ENCODE measurements at places on chromosomes 7 and 10.

GRCh38 chr7:107453388-107453787 lies 16.5 kb upstream of the GPR22 start:
- DNase-seq, result no peak

DNA sequence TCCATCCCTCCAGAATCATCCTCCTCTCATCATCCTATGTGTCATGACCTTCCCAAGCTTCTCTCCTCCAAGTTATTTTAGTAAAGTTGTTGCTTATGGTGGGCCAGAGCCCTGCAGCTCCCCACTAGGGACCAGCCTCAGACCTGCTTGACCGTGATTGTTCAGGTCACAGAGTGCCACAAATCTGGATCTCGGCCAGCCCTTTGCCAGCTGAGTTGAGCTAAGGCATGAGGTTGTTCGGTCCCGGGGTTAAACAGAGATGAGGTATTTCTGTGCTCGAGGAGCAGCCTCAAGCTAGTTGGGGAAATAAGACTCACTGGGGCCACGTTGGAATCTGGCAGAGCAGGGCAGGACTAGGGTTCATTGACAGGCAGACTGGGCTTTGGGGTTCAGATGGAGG lies 66.3 kb upstream of the PPIF start:
- no peak for DNase-seq

- no peak for DNase-seq
Observed at GRCh38 chr10:47019155-47020145, 108.2 kb downstream of the PTPN20 start.

DNA sequence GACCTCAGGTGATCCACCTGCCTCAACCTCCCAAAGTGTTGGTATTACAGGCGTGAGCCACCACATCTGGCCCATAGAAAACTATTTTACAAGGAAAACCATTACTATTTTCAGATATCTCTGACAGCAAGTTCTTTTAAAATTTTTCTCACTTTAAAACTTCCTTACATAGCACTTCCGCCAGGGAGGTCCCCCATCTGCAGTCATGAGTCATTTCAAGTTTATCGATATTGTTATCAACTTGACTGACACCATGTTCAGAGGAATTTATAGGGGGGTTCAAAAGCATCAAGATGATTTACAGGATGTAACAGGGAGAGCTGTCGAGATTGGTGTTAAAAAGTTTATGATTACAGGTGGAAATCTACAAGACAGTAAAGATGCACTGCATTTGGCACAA lies 88.8 kb downstream of the NRBF2 start:
- DNase-seq, result peak; percentile 51

GRCh38 chr10:108902619-108903285 lies 1020.6 kb downstream of the XPNPEP1 start:
- no peak for DNase-seq

DNA sequence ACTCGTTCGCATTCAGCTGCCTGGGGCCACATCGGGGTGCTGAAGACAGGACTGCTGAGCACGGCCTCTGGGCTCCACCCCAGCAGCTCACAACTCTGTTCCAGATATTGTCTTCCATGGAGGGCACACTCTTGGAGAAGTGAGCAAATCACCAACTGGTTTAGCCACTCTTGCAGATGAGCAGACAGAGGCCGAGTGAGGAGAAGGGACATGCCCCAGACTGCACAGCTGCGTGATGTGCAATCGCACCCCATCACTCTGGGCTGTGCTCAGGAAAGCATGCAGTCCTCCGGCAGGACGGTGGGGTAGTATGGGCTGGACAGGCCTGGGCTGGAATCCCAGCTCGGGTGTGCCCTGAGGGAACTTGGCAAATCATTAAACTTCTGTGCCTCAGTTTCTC lies 111.6 kb downstream of the FAM53B start:
- no peak for DNase-seq

DNA sequence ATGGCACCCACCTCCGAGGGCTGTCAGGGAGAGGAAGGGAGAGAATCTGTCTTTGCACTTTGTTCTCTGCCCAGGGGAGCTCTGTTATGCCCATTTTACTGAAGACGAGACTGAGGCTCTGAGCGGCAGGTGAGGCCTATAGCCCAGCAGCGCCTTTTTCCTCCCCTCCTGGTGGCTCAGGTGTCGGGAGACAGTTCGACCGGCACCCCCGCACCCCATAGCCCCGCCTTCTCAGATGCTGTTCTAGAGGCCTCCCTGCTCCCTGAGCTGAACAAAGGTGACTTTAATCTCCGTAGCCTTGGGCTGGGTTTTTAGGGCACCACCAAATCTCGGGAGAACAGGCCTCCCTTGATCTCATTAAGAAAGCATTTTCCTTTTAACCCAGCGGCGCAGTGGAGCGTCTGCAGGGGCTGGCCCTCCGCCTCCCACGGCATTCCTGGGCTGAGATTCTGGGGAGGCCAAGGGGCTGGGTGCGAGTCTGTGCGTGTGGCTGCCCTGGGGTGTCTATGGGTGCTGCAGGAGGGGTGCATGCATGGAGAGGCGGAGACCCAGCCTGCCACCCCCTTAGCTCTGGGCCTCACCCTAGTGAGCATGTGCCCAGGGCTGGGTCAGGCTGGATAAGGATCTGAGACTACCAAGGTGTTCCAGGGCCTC lies 3.3 kb downstream of the LFNG start:
- DNase-seq, result peak; percentile 57

DNA sequence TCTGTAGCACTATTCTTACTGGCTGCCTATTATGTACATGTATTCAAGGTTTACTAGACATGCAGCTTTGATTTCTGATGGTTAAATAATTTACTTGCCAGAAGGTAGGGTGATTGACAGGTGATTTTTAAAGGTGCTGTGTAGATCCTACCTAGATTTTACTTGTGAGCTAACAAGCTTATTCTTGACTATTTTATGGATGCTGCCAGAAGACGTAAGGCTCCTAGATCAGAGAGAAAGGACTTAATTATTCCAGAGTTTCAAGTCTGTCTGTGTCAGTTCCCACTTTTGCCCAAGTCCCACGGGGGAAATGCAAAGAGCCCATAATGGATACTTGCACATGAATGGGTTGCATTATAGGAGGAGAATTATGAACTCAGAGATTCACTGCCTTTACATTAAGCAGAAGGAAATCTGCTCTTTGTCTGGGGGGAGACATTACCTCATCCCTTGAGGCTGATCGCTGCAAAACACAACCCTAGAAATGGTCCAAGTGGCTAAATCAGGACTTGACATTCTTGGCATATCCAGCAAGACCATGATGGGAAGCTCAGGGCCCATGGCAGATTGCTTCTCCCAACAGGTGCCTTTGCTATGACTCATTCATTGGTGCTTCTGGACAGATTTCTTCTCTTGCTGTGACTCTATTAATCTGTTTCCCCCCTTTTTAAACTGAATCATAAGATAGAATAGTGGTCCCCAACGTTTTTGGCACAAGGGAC lies 32.1 kb downstream of the GPR158 start:
- DNase-seq, result no peak

DNA sequence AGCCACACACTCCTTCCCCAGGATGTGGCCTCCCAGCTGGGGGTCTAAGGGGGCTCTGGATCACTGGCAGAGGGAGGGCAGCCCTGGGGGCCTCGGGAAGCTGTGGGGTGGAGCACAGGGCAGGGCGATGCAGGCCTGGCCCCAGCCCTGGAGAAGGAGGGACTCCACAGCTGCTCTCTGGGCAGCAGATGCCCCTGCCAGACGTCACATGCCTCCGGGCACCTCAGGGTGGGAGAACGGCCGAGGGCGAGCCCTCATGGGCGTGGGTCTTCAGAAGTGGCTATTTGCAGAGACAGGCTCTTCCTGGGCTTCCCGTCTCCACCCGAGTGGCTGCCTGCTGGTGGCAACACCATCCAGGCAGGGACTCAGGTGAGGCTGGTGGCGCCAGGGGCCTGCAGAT lies 16.0 kb upstream of the ADGRA1 start:
- DNase-seq, result no peak

DNA sequence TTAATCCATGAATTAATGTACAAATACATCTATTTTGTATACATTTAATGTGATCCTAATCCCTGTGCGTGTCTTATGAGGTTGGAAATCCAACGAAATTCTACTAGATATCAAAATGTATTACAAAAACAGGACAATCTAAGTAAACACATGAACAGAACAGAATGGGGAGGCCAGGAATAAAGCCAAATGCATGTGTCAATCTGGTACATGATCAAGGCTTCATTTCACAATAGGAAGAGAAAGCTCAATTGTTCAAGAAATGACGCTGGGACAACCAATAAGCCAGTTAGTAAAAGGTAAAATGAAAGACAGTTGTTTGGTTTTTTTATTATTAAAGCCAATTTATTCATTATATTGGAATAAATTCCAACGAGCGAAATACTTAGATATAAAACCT lies 83.0 kb downstream of the COL13A1 start:
- no peak for DNase-seq

DNA sequence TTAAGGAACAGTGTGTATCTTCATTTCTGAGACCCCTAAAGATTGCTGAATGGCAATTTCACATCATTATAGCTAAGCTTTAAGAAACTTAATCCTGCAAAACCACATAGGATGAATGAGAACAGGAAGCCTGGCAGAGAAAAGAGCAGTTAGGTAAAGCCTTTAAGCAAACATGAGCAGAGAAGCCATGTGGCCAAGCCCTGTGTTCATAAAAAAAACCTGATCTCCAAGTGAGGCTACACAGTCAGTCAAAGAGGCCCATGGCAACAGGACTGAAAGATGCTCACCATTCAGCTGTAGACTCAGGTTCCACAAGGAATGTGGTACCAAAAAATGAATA lies 9.3 kb downstream of the LIPA start:
- DNase-seq, result no peak

DNA sequence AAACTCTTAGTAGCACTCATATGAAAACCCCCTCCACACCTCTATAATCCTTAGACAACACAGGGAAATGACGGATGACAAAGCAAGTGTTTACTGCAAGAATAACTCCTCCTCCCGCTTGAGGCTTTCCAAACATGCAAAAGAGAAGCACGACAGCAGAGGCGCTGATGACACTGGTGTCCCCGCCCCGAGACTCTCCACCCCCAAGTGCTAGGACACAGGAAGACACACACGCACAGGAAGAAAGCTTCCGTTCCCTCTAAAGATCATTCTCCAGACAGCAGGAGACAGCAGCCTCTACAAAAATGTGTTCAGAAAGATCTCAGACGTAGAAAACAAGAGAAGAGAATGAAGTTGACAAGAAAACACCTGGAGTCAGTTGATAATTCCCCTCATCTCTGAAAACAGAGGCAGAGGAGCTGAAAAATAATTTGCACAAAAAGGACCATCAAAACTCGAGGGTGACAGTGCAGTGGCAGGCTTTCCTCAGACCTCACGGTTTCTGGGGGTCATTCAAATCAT lies 90.2 kb downstream of the DLG5 start:
- peak; percentile 83 for DNase-seq

DNA sequence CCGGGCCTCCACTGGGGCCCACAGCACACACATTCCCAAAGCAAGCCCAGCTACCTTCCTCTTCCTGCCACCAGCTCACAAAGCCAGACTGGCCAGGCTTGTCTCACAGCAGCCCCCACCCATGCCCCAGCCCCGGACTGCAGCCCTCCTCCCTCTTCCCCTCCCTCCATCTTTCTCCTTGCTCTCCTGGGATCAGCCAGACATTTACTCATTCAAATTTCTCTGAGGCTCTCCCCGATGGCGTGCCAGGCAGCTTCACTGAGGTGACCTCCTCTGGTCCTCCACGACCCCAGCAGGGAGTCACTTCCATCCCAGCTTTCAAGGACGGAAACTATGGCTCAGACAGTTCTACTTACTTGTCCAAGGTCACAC lies 187.5 kb downstream of the GRID1 start:
- DNase-seq, result no peak

DNA sequence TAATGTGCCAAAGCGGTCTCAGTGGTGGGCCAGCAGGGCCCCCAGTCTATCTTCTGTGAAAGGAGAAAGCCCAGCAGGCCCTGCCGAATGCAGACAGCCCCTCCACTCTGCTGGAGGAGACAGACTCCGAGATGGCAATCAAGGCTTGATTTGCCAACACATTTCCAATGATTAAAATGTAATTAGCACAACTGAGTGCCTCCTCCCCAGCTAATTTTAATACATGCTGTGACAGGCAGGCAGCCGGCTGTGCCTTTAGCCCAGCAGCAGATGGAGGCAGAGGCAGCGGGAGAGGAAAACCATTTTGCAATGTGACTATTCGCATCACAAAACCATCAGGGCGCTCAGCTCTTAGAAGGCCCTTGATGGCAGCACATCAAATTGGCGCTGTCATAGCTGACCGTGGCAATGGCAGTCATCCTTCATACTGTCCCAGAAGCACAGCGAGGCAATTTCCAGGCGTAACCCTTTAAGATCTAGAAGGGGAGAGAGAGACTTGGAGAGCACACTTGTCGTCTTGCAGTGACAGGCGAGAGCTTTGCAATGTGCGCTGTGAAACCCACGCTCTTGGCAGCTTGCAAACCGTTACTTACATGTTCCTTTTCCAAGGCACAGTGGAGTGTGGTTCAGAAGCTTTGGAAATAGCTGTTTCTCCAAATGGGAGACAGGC lies 714.8 kb upstream of the GALNT17 start:
- DNase-seq, result no peak

DNA sequence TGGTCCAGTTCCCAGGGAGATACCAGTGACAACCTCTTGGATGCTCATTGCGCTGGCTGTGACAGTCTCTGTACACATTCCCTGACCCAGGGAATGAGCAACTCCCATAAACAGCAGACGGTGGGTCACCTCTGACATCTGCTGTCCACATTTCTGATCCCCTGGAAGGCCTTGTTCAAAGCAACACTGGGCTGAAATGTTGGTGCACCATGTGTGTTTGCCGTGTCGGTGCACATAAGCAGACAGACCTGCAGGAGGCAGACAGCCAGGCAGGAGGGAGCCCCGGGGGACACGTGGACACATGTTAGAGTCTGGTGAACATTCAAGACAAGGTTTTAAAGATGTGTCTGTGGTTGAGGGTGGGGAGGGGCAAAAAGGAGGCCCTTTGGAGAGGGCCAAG lies 254.9 kb downstream of the PLXNA4 start:
- DNase-seq, result no peak

GRCh38 chr10:23499372-23500132 lies 60.7 kb downstream of the OTUD1 start:
- DNase-seq, result no peak

- no peak for DNase-seq
Observed at GRCh38 chr10:43354330-43354635, 17.2 kb upstream of the FXYD4 start.

DNA sequence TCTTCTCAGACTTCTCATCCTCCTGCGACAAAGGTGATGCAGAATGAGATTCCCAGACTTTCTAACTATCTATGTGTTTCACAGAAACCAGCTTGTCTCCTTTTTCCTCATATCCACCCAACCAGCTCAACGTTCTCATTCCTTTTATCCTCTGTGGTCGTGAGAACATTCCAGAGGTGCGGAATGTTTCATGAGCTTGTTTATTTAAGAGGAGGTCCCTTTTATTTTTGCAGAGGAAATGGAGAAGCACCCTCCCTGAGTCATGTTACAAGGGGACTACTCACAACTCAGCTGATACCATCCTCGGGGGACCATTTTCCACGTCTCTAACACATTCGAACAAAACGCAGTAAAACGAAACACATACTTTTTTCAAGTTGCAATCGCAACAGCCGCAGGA lies 93.2 kb downstream of the ZRANB1 start:
- DNase-seq, result no peak

GRCh38 chr7:78514634-78515033 lies 716.1 kb downstream of the PHTF2 start:
- no peak for DNase-seq

GRCh38 chr7:107122486-107122911 lies 46.3 kb upstream of the HBP1 start:
- no peak for DNase-seq

GRCh38 chr7:80999100-80999499 lies 80.2 kb upstream of the SEMA3C start:
- DNase-seq, result no peak

- DNase-seq, result peak; percentile 64
Observed at GRCh38 chr10:119663866-119664698, 12.9 kb downstream of the BAG3 start.

Data from activated CD4-positive, alpha-beta T cell treated with anti-CD3 and anti-CD28 coated beads, Interleukin-2, Interleukin-6, amounts not matched to agents 100 ng/mL and 50 ng/mL, durations not matched to agents 16 hours and 8 hours (primary cell).